ENCODE measurements at places on chromosomes 2 and 18. TPM values are rescaled to one million over a fixed set of nuclear protein-coding genes. Genes with fewer than 3 reads are reported as not detected.

DNA sequence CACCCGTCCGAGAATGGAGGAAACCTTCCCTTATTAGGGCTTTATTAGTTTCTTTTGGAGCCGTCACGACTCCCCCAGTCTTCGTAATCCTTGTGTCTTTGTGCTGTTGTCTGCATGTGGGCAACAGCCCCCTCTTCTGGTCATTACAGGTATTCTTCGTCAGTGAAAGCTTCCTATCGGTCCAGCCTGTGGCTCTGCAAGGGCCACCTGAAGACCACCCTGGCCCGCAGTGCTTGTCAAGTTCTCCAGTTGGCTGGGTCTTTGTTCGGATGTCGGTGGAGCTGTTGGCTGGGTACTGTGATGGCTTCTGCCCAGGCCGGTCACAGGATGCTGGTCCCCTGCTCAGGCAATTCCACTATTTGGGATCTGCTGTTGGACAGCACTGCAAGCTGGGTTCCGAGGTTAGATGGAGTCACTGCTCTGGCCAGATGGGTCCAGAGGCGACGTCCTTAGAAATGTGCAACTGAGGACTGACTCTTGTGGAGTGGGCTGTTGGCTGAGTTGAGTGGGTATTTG is 19.2 kb downstream of the E2F6 start:
- H3K27me3 ChIP-seq, result no peaks in the 10 kb centered on the region
- H3K27ac ChIP-seq, result no peak overlapping the region
- H3K36me3 ChIP-seq, result peaks cover 20% of the 10 kb centered on the region
- H3K4me3 ChIP-seq, result no peak overlapping the region
- no peak for DNase-seq

DNA sequence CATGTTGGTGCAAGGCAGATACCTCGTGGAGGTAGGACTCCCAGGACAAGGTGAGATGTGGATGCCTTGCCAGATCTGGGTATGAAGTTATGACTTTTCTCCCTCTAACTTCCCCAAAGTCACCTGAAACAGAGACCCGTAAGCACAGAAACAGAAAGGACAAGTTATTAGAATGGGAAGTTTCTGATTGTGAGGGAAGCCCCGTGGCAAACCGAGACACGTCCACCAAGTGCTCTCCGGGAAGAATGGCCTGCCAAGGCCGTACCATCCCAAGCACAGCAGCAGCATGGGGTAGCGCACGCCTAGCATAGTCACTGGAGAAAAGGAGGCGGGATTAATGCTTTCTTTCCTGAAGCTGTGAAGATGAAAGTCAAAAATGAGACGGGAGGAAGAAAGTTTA is 110.6 kb downstream of the ZNF532 start:
- DNase-seq, result no peak
- peaks cover 32% of the 10 kb centered on the region for H3K4me1 ChIP-seq
- no peaks in the 10 kb centered on the region for H3K27me3 ChIP-seq
- H3K36me3 ChIP-seq, result peaks cover 21% of the 10 kb centered on the region
- peak overlapping the region; percentile 81 for H3K27ac ChIP-seq

DNA sequence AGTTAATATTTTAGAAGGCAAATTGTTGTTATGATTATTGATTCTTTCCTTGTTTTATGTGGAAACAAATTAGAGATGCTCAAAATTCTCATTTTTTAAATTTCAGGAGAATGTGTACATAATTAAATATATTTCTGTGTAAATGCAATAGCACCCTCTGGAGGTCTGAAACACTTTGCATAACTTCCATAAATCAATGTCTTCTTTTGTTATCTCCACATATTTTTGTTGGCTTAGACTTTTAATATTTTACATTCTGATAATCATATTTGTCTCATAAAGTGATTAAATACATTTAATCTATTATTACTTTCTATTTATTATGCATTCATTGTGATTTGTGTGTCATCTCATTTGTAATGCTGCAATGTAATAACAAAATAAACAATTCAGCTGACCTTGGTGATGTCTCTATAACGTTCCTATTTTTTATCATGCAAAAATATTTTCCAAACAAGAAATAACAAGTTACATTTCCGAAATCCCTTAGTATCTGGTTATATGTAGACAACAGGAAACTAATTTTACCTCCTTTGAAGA is 201.8 kb upstream of the GALNT5 start:
- H3K4me1 ChIP-seq, result peaks cover 5% of the 10 kb centered on the region
- H3K27me3 ChIP-seq, result no peaks in the 10 kb centered on the region
- H3K36me3 ChIP-seq, result no peaks in the 10 kb centered on the region
- no peak for DNase-seq

DNA sequence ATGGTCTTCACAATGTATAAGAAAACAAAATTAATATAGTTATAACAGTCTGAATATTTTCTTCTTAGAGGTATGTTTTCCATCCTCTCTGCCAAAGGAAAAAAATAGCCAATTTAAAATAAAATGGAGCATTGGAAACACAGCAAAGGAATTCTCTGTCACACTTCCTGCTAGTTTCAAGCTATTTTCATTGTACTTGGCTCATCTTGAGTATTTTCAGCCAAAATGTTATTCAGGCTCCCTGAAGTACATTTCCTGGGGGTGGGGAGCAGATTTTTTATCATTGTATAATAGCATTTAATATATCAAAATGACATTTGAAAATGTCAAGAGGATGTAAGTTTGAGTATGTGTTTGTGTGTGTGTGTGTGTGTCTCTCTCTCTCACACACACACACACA is 463.6 kb upstream of the REG3G start:
- H3K27ac ChIP-seq, result no peak overlapping the region
- peaks cover 3% of the 10 kb centered on the region for H3K27me3 ChIP-seq
- no peaks in the 10 kb centered on the region for H3K36me3 ChIP-seq
- H3K4me3 ChIP-seq, result no peak overlapping the region

GRCh38 chr2:145090841-145091761 is 571.2 kb upstream of the ZEB2 start:
- H3K27me3 ChIP-seq, result no peaks in the 10 kb centered on the region
- H3K4me3 ChIP-seq, result no peak overlapping the region
- peak overlapping the region; percentile 1 for H3K27ac ChIP-seq
- peaks cover 50% of the 10 kb centered on the region for H3K4me1 ChIP-seq

The ANO7 gene
- 1.5 TPM for total RNA-seq

Measured in chondrocyte (in vitro differentiated cells).